ENCODE measurements at places on chromosomes 2 and 18.
A peak's percentile ranks its signal among the peaks of the same experiment; 100 is the strongest.

DNA sequence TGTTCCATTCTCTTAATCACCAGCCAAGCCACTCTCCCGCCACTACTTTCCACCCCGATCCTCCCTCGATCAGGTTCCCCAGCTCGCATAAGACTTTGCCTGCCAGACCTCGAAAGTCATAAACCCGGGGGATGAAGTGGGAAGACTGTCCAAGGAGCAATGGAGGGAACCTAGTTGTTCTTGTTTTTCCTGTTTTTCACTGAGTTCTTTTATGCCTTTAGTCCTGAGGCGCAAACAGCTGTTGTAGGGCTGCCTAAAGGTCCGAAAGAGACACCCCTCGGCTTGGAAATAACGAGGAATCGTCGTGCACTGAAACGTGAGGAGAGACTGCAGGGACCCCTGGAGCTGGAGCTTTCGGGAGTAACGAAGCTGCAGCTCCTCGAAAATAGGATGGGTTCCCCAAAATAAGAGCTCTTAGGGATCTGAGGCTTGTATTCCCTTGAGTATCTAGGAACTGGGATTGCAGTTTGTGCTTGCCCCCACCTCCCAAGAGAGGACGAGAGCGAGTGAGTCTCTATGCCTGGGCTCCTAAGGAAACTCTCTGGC is 1.7 kb upstream of the HOXD12 start:
- peak; percentile 90 for DNase-seq

DNA sequence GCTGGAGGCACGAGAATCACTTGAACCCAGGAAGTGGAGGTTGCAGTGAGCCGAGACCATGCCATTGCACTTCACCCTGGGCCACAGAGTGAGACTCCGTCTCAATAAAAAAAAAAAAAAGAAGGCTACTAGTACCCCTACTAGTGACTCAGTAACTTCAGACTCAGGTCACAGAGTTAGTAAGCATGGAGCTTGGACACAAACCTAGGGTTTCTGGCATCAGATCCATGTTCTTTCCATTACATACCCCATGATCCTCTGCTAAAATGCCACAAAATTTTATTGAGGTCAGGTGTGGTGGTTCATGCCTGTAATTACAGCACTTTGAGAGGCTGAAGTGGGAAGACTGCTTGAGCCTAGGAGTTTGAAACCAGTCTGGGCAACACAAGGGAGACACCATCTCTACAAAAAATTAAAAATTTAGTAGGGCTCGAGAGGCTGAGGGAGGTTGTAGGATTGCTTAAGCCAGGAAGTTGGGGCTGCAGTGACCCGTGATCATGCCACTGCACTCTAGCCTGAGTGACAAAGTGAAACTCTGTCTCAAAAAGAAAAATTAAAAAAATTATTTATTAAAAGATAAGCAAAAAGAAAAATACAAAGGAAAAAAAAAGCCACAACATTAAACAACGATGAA is 45.1 kb downstream of the DHX57 start:
- no peak for DNase-seq

DNA sequence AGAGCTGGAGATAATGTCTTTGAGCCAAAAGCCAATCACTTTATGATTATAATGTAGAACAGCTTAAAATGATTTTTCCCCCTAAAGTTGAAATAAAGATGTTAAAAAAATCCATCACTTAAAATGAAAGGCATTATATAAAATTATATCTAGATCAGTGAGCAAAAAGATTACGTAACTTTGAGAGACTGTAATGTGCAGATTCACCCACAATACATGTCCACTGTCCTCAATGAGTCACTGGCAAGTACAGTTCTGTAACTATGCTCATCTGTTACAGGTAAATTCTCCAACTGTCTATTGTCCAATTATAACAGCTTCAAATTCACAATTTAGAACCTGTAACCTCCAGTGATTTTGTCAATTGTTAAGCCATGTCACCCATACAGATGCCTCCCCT is 19.0 kb downstream of the FAM161A start:
- no peak for DNase-seq

- DNase-seq, result peak; percentile 77
These were observed 190.8 kb downstream of the ARHGAP28 start for GRCh38 chr18:6920099-6920955.

- no peak for DNase-seq
These were observed 1.8 kb downstream of the SLC4A10 start for GRCh38 chr2:161625996-161626395.

- DNase-seq, result no peak
These were observed 144.1 kb downstream of the FHOD3 start for GRCh38 chr18:36441426-36442240.

DNA sequence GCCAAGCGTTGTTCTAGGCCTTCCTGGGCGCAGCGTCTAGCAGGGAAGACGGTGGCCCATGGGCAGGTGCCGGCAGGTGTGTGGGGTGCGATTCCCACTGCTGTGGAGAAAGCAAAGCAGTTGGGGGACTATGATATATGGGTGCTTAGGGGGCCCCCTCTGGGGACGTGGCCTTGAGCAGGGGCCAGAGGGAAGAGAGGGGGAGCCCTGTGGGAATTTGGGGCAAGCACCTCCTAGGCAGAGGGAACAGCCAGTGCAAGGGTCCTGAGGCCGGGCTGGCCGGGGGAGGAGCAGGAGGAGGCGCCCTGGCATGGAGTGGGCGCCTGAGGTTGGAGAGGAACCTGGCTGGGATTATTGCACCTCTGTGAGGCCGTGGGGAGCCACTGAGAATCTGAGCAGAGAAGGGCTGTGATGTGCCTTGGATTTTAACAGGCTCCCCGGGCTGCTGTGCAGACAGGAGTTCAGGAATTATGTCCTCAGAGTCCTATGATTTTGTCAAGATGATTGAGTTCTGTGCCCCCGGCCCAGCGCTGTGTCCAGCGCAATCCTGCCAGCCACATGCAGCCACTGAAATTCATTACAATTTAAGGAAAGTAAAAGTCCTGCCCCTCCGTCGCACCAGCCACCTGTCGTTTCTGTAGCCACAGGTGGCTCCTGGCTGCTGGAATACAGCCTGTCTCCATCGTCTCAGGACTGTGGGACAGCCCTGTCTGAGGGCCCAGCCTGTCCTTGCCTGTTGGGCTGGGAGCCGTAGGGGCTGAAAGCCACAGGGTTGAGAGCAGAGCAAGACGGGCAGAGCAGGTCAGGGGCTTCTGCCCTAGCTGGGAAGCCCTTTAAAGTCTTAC is 9.1 kb upstream of the KLHL30 start:
- no peak for DNase-seq

GRCh38 chr2:29611850-29612249 is 309.5 kb downstream of the ALK start:
- no peak for DNase-seq

- no peak for DNase-seq
These were observed 133.3 kb upstream of the HS6ST1 start for GRCh38 chr2:128452024-128452411.

DNA sequence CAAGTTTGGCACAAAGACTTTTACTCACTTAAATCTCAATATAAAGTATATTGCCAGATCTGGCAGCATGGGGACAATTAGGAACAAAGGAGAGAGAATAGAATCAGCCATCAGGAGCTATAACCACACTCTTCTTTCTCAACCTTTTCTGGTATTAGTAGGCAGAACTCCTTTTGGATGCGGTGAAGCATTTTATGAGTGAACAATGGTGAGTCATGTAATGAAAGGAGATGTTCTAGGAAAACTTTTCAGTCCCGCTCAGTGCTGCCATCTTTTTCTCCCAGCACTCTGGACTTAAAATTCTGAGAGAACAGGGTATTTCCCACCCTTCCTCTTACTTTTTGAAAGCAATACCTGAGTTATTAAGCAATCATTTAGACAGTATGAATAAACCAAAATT is 32.2 kb downstream of the PLEKHA3 start:
- no peak for DNase-seq

DNA sequence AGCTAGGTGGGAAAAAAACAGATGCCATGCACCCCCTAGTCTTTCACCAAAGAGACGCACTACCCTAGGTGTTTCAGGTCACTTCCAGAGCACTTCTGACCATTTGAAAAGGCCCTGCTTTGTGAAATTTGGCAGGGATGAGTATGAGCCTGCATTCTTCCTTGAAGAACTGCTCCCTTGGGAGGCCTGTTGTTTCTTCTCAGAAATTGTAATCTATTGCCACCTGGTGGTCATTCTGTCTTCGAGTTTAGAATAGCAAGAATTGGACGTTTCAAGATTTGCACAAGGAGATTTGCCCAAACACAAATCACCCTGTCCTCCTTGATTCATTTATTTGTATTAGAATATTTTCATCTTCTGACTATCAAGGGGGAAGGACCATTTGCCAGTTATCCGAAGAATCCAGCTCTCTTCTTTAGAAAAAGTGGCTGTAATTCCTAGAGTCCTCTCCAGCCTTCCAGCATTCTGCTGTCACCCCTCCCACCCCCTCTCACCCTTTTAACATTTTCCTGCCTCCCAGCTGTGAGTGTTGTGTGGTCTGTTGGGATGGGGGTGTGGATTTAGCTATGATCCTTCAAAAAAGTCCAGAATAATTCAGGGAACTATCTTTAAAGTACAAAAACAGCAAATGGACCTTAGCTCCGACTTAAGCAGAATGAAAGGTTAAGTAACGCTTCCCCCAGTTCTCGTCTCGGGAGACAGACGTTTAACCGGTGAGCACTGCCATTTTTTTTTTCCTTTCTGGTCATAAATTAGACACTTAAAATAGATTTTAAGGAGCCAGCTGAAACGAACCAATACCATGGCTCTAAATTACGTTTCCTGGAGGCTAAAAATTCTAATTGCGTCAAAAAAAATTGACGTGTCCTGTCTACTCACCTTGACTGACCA is 3.7 kb upstream of the GAD1 start:
- DNase-seq, result peak; percentile 77

- DNase-seq, result no peak
These were observed 124.4 kb upstream of the SALL3 start for GRCh38 chr18:78855188-78855587.

DNA sequence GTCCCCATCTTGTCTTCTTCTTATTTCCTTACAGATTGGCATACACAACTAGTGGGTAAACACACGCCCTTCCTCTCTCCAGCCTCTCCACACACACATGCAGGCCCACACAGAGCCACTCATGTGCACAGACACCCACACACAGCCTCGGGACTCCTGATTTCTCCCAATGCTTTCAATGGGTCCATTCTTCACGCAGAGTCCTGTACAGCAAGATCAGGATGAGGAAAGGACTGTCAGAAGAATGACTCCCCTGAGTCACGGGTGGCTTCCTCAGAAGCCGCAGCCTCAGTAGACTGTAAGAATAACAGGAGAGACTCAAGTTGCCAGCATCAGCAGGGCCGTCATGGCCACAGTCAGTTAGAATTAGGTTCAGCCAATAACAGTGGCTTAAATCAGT is 109.1 kb upstream of the GLI2 start:
- DNase-seq, result no peak

- no peak for DNase-seq
These were observed 13.4 kb upstream of the EVA1A start for GRCh38 chr2:75574106-75574505.

- no peak for DNase-seq
These were observed 12.6 kb upstream of the EPB41L3 start for GRCh38 chr18:5556310-5556974.

- no peak for DNase-seq
These were observed 239.6 kb downstream of the MREG start for GRCh38 chr2:215773728-215774127.

GRCh38 chr18:48410095-48410920 is 1.1 kb upstream of the ZBTB7C start:
- peak; percentile 93 for DNase-seq

DNA sequence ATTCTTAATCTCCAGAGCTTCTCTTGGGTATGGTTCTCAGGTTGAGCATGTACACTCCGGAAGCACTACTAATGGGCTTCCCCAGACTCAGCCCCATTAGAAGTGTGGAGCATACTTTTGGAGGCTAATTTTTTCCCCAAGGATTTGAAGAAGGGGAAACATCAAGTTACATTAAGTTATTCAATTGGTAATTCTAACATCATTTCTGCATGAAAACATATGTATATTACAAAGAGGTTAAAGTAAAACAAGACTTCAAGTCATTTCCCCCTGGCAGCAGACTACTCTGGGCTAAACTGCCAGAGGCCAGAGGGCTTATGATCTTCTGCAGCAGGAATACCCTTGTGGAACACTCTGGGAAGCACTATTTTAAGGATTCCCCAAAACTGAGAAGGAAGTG is 227.7 kb upstream of the STK17B start:
- no peak for DNase-seq

DNA sequence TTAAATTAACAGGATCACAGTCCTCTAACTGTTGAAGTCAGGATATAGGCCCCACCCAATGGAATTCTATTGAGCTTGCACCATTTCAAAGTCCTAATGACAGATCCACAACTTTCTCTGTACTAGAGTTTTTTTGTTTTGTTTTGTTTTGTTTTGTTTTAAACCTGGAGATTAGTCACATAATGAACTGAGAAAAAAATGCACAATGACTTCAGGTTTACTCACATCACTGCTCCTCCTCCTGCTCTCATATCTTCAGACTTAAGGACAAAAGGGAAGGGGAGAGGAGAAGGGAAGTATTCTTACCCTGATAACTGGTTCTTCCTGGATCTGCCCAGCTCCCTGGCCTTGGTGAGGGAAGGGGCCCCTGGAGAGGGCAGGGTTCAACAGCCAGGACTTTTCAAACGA is 208.2 kb upstream of the EPHA4 start:
- no peak for DNase-seq

DNA sequence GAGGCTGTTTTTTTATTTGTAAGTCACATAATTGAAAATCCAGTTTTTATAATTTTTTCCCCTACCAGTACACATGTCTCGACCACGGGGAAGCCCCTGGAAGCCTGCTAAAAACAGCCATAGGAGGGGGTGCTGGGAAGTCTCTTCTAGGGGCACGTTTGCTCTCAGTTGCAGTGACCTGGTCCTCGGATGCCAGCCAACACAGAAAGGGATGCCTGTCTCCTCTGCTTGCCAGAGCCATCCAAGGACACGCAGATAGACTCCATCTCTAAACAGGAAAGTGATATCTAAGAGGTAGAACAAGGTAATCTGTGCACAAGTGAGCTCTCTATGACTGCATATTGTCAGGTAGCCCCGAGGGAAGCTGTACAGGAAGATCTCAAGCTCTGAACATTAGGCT is 255.8 kb downstream of the SETBP1 start:
- no peak for DNase-seq

DNA sequence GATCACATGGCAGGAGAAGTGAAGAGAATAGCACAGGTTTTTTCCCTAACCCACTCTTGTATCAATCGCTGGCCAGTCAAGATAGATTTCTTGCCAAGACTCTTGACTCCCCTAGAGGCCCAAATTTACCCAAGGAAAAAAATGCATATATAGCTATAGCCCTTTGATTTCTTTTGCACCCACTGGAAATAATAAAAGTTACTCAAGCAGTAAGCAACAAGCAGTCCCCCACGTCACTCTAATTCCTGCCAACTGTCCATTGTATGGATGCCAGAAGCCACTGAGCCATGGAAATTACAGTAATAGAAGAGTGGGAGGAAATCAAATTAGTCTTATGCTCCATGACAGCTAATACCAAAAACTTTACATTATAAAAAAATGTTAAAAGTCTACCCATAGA is 125.3 kb upstream of the SLC39A10 start:
- DNase-seq, result no peak

All from ELF-1 (cell line).